ENCODE measurements at places on chromosomes 1 and 21. TPM values are rescaled to one million over a fixed set of nuclear protein-coding genes. Genes with fewer than 3 reads are reported as not detected.

TLR5 gene
- total RNA-seq = 33.5 TPM

OR2L5 gene
- total RNA-seq = not detected

- DNase-seq = no peak
These were observed 19.1 kb downstream of the COA7 start for GRCh38 chr1:52679048-52679447.

GRCh38 chr1:70079546-70079945 is 125.8 kb downstream of the LRRC40 start:
- no peak for DNase-seq

ATAD3C gene
- 4.3 TPM for total RNA-seq

B3GALT2 gene
- total RNA-seq = 0.33 TPM

RNU1-2 gene
- total RNA-seq = under 0.01 TPM

GRCh38 chr21:35046880-35047229 is 2.2 kb downstream of the RUNX1 start:
- DNase-seq = no peak

DNA sequence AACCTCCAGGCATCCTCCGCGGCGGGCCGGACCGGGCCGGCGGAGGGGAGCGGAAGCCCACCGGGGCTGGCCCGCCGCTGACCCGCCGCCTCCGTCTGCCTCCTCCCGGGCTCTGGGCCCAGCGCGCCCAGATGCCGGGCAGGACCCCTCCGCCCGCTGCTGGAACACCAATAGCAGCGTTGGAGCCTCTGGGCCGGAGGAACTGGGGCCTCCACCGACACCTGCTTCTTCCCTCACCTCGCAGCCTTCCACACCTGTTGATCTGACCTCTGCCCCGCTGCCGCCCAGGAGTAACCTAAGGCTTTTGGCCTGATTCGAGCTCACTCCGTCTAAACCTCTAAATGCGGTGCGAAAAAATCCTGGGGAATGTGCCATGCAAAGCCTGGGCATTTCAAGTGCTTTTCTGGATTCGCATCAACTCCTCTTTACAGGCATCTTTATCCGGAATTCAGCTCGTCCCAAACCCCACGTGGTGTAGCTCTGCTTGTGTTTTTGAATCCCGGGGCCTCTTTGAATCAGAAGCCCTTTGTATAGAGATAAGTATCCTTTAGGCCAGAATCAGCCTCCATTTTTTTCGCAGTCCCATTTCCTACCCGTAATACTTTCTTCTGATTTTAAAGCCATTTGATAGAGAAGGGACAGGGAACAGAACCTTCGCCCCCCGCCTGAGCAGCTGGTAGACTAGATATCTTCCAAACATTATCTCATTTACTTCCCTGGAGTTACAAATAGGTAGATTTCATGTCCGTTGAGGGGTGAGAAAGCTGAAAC is 680 bp upstream of the CNN3 start:
- DNase-seq = no peak

GRCh38 chr1:43286115-43286514 is 734 bp upstream of the C1orf210 start:
- DNase-seq = peak; percentile 46

UBL4B gene
- total RNA-seq = 0.96 TPM

GRCh38 chr1:100382657-100383056 is 30.4 kb downstream of the CDC14A start:
- no peak for DNase-seq

MAN1C1 gene
- 6.9 TPM for total RNA-seq

UBASH3A gene
- 1.5 TPM for total RNA-seq

OSCP1 gene
- 19.3 TPM for total RNA-seq

GRCh38 chr1:11150326-11150725 is 38.8 kb upstream of the ANGPTL7 start:
- DNase-seq = no peak

- no peak for DNase-seq
These were observed 180.8 kb upstream of the LMO4 start for GRCh38 chr1:87147851-87148250.

- no peak for DNase-seq
These were observed 29.7 kb upstream of the PDE9A start for GRCh38 chr21:42623694-42624093.

TFF1 gene
- 0.98 TPM for total RNA-seq

TBX19 gene
- 4.9 TPM for total RNA-seq

GRCh38 chr21:31772674-31773555 is 41.0 kb upstream of the SCAF4 start:
- no peak for DNase-seq

- no peak for DNase-seq
These were observed 96.7 kb downstream of the GABPA start for GRCh38 chr21:25831300-25831960.

NR1I3 gene
- not detected for total RNA-seq

DNA sequence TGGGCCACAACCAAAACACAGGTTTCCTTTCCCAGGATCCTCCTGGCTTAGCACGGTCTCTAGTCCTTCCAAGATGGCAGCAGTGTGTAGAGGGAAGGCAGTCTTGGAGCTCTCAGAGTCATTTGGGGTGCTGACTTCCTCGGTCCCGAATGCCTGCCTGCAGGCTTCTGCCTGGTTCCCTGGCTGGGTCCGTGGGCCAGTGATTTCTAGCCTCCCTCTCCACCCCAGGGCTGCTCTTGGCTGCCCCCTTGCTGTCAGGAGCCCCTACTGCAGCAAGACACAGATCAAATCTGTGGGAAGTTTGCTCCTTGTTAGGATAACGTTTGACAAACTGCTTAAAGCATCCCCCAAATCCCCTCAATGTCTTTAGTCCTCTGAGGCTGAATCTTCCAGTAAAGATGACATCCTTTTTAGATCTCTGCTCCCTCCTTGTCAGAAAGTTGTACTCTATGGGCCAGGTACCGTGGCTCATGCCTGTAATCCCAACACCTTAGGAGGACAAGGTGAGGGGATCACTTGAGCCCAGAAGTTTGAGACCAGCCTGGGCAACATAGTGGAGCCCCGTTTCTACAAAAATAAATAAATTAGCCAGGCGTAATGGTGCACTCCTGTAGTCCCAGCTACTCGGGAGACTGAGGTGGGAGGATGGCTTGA is 272.5 kb downstream of the RRAGC start:
- no peak for DNase-seq

DNA sequence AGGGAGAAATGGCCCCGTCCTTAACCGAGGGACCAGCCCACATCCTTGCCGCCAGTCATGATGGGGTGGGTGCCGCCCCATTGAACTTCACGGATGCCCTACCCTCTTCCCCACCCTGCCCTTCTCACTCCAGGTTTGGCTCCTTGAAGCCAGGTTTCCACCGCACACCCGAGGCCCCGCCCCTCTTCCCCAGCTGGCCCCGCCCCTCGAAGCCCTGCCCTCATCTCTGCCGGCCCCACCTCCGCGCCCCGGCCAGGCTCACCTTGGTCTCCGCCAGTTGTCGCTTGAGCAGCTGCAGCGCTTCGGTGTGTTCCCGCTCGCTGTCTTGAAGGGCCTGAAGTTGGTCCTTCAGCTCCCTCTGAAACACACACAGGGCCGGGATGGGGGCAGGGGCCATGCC is 16.6 kb downstream of the TRIM62 start:
- DNase-seq = no peak

DNA sequence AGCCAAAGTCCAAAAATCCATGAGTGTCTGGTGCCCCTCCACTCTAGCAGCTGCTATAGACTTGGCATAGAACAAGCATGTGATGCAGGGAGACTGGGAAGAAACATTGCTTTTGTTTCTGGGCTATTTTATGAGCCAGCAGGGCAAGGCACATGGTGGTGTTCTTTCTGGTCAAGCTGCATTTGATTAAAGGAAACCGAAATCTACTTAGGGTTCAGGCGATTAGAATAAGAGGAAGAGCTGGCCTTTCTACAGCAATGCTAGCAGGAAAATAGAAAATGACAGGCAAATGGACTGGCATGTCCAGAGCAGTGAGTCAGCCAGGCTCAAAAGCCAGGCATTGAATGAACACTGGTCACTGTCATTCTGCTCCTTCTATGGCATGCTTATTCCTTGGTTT is 28.5 kb upstream of the ARHGAP29 start:
- no peak for DNase-seq

GRCh38 chr21:29521872-29522271 is 223.2 kb downstream of the BACH1 start:
- no peak for DNase-seq

DNA sequence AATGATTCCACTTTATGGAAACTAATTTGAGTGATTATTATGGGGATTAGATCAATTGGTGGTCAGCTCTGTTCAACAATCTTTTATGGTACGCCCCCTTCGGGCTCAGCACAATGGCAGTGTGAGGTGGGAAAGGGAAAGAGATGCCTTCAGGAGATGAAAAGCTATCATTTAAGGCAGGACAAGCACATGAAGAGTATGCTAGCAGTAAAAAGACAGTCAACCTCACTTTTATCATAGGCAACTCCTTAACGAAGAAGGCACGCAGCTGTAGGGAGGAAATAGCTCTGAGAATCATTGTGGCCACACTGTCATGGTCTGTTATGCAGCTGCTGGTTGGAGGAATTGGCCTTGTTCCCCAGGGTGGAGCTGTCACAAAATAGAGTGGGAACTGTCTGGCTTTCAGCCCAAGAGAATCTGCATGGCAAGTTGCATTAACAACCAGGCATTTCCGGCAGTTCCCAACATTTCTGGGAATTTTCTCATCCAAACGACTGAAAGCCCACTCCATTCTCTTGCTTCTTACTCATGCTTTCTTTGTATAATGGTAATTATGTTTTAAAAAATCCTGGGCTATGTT is 54.4 kb upstream of the BCL10 start:
- no peak for DNase-seq

DNA sequence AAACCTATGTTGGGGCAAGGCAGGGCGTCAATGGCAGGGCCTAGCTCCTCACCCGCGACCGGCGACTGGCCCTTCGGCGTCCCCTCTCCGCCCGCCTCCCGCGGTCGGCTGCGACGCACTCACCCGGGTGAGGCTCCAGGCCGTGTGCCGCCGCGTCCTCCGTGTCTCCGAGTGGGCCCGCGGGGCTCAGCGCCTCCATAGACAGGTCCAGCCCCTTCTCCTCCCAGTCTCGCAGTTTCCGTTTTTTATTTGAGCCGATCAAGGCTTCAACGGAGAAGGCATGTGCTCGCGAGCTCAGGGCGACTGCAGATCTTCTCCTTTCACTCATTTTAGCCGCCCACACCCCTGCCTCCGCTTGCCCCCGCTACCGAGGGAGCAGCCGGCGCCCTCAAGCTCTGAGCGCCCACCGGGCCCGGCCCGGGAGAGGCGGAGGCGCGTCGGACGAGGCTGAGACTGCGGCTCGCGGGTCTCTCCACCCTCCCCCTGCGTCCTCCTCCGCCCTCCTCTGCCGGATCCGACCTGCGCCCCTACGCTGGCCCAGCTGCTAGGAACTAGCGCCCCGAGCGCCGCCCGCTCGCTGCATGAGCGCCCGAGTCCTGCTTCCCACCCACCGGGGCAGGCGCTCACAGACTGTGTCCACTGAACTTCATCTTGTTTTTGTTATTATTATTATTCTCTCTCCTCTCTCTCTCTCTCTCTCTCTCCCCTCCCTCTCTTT is 516 bp downstream of the TBX15 start:
- no peak for DNase-seq

DNA sequence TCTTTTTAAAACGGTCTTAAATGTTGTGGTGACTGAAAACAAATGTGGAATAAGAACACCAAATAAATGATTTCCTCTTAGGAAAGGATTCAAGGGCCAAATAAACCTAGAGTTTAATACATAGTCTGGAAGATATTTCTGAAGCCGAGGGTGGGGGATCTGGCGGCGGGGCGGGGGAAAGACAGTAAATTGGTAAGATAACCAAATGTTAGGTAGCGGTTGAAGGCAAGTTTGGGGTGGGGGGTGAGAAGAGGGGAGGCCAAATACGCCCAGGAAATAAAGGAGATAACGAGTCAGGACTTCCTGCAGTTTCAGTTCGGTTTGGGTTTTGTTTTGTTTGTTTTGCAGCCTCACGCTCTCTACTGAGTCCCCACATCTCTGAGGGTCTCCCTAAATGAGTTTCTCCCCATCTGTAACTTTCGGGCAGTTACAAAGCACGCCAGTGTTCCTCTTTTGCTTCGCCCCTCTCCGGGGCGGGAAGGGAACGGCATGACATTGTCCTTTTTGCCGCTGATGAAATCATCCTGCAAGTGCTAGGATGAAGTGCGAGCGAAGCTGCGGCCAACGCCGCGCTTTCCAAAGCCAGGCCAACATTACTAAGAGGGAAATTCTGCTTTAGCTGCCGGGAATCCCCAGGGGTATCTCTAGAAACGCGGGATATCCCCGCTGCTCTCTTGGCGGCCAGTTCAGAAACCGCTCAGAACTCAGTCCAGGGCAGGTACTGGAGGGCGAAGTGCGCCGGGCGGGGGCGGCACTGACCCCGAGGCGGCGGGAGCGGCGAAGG is 844 bp downstream of the NIBAN1 start:
- DNase-seq = no peak

TMPRSS2 gene
- total RNA-seq = 56.6 TPM

SERTAD4 gene
- total RNA-seq = 0.80 TPM

GRCh38 chr1:89794406-89794805 is 26.4 kb upstream of the LRRC8D start:
- DNase-seq = no peak

COL11A1 gene
- total RNA-seq = 0.48 TPM

DNA sequence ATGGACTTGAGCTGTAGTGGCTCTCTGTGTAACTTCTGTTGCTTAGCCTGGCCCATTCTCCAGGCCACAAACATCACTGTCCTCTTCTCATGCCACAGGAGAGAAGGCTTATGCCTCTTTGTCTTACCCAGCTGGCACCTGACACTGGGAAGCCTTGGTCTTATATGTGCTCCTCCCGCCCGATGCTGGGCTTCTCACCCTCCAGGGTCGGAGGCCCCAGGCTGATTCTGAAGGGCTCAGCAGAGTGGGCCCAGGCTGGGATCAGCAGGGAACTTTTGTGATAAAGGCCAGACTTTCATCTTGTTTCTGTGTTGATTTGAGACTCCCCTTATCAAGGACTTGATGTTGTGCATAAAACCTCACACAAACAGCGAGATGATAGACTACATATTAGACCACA is 29.8 kb downstream of the TRPM2 start:
- DNase-seq = no peak

CELA3B gene
- total RNA-seq = not detected

LCK gene
- 2.9 TPM for total RNA-seq

CLEC20A gene
- not detected for total RNA-seq

DNA sequence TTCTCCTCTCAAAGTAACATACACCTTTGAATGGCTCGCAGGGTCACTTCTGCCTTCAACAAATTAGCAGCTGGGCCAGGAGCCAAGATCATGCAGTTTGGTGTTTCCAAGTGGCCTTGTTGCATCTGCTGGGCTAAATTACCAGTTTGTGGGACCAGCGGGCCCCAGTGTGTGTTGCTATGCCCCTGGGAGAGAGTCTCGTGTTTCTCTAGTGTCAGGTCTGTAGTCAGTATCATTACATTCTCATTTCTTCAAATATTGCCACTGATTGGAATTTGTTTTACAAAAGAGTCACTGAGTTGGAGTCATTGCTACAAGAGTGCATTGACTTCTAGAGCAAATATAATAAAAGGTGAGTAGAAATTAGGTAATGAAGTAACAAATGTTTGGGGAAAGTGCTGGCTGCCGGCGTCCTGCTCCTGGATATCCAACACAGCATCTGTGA is 35.5 kb downstream of the RHOU start:
- DNase-seq = no peak

- no peak for DNase-seq
These were observed 48.4 kb downstream of the SNX7 start for GRCh38 chr1:98709906-98710305.

FAM177B gene
- 1.4 TPM for total RNA-seq

GRCh38 chr1:117342397-117342796 is 24.9 kb upstream of the MAN1A2 start:
- no peak for DNase-seq

AMY2A gene
- total RNA-seq = 1.3 TPM

GRCh38 chr1:205304046-205304694 is 17.4 kb downstream of the NUAK2 start:
- DNase-seq = no peak

GRCh38 chr1:153572569-153573015 is 6.9 kb upstream of the S100A2 start:
- peak; percentile 83 for DNase-seq

HENMT1 gene
- total RNA-seq = 6.6 TPM

Measured in breast epithelium (tissue), 4 donors.